NCI-H2081 (cell line): ENCODE measurements at places on chromosomes 5 and 9.
A peak's percentile ranks its signal among the peaks of the same experiment; 100 is the strongest.

DNA sequence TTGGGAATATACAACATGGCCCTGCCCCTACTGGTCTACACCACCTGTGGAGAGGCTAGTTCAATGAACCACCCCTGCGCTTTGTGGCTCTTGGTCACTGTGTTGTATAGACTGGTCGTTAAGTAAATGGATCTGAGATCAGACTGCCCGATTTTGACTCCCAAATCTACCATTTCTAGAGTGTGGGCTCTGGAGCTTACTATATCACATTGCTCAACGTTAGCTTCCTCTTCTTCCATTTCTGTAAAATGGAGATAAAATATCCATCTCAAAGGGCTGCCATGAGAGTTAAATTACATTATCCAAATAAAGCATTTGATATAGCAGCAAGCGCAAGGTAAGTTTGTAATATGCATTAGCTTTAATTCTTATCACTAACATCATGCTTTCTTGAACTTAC, 52.7 kb upstream of the IFNK start:
- DNase-seq: no peak

GRCh38 chr5:106658150-106658549, 1012.6 kb downstream of the EFNA5 start:
- DNase-seq: no peak

- no peak for DNase-seq
Measured at GRCh38 chr5:175484322-175484721, 6.0 kb downstream of the SFXN1 start.

DNA sequence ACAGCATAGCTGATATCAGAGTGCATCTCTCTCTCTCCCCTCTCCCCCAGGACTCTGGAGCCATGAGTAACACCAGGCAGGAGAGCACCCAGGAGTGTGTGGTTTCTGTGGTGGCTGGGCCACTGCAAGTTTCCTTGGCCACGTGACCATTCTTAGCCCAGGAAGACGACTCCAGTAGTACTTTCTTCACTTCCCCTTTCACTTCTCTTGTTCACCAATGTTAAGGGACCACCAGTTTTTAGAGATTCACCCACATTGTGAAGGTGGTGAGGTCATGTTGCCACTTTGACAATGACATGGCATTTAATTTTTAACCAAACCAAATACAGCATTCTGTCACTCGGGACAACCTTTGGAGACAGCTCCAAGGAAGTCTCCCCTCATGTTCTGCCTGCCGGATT, 17.9 kb upstream of the DAPK1 start:
- DNase-seq: no peak

DNA sequence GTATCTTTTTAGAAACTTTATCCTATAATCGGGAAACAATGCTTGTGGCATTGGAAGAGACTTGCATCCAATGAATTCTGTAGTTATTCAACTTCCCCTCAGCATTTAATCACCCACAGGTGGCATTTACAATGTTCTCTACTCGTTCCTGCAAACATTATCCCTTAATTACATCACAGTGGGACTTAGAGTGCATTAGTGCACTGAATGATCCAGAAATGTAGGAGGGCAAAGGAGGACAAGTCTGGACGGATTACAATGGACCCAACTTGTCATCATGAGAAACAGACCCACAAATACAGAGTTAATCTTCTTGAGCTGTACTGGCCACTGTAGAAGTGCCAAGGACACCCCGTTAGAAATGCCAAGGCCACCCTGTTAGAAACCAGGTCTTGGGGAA, 129.1 kb downstream of the DOCK8 start:
- DNase-seq: no peak

GRCh38 chr9:105425816-105426433, 21.9 kb upstream of the FSD1L start:
- no peak for DNase-seq

GRCh38 chr5:58077966-58078365, 381.9 kb downstream of the PLK2 start:
- DNase-seq: no peak

- DNase-seq: peak; percentile 2
Measured at GRCh38 chr5:54159153-54159892, 151.1 kb downstream of the ARL15 start.

- DNase-seq: no peak
Measured at GRCh38 chr9:12463641-12464040, 229.5 kb upstream of the TYRP1 start.

DNA sequence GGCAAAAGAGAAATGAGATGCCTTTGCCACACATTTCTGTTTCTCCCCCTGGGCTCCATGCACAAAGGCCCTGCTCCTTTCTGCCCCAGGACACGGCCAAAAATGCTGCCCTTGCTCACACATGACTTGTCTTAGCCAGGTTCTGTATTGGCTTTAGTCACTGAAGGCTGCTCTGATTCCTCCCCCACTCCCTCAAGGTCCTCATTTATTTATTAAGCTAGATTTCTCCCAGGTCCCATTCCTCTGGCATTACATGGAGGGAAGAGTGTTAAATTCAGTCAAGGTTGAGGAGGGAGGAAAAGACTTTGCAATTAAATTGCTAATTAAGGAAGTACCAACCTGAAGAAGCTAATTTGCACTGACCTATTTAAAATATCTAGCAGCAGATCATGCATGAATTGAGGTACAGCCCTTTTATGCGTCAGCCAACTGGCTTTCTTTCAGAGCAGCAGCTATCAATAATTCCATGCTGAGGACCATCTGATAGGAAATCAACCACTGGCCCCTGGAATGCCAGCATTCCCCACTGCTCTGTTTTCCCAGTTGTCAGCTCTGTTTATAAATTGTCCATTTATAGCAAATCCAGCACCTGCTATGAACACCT, 81.2 kb upstream of the MAP3K1 start:
- DNase-seq: no peak

DNA sequence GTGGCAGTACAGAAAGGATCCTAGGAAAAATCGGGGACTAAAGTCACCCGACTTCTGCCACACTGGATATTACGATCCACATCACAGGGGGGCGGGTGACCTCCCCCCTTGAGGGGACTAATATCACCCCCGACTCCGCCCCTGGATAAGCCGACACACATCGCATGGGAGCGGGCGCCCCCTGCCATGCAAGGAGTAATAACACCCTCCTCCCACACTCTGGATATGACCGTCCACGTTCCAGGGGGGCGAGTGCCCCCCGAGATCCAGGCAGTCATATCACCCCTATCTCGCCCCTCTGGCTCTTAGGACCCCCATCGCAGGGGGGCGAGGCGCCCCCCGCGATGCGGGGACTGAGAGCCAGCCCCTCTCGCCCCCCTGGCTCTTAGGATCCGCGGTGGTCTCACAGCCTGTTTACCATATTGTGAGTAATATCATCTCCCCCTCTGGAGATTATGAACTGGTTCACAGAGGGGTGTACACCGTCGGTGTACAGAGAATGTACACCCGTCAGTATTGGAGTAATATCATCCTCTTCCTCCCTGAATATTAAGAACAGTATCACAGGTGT, 423.0 kb downstream of the DIRAS2 start:
- no peak for DNase-seq

DNA sequence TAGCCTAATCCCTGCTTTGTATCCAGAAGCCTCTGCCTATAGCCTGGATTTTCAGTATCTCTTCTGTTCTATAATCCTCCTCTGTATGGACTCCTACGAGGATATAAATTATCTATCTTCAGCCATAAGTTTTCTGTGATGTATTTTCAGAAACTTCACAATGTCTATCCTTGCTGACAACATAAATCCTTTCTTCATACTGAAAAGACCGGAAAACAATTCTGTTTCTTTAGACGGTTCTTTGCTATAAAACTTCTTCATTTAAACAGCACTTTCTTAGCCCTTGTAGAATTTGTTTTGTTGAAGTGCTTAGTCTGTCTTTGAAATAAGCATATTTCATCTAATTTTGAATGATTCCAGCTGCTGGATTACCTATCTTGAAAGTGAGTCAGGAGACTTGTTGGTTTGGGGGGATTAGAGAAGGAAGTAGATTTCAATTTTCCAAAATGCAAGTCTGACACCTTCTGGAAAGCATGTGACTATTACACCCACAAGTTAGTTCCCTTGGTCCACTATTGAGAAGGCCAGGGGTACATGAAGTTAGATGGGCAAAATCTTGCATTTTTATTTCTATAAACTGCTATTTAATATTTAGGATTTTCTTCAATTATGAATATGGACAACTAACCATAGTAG, 96.3 kb upstream of the RANBP3L start:
- DNase-seq: no peak

DNA sequence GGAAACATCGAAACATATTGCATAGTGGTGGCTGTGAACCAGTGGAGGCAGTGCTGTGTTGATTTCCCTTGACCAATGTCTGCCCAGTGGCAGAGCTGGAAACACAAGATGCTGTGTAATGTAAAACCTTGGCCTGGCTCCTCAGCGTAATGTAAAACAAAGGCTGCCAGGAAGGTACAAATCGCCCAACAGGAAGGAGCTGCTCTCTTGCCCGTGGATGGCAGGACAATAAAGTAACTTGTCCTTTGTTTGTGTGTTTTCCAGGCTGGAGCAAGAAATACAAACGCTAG, 143.4 kb downstream of the PALM2AKAP2 start:
- DNase-seq: no peak

- DNase-seq: no peak
Measured at GRCh38 chr5:34509392-34509791, 146.7 kb upstream of the RAI14 start.

DNA sequence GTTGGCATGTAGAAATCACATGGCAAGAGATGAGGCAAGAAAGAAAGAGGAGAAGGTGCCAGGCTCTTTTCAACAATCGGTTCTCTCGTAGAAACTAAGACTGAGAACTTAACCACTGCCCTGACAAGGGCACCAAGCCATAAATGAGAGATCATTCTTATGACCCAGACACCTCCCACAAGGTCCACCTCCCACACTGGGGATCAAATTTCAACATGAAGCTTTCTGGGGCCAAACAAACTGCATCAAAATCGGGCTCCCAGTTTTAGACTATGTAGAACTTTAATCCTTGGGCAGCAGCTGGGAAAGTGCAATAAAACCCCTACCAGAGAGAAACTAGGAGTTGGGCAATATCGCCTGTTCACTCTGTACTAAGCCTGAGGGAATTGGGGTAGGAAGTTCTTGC, 150.2 kb upstream of the CCDC152 start:
- DNase-seq: no peak

DNA sequence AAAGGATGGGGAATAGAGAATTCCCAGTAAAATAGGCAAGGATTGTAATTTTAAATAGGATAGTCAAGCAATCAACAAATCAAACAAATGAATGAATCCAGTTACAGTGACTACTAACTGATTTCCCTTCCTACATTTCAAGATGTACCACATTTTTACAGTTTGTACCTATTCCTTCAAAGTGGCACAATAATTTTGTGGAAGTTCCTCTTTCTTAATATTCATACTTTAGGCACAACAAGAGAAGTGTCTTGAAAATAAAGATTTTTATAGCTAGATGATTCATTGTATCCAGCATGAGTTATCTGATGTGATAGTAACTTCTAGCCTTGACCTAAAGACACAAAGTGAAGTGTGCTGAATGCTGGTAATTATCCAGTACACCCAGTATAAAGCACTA, 122.2 kb upstream of the ACOT12 start:
- no peak for DNase-seq

- no peak for DNase-seq
Measured at GRCh38 chr5:40551496-40552491, 127.9 kb upstream of the PTGER4 start.

GRCh38 chr9:121709798-121710197, 58.4 kb downstream of the DAB2IP start:
- no peak for DNase-seq

GRCh38 chr9:108017671-108018070, 528.1 kb upstream of the KLF4 start:
- DNase-seq: no peak

DNA sequence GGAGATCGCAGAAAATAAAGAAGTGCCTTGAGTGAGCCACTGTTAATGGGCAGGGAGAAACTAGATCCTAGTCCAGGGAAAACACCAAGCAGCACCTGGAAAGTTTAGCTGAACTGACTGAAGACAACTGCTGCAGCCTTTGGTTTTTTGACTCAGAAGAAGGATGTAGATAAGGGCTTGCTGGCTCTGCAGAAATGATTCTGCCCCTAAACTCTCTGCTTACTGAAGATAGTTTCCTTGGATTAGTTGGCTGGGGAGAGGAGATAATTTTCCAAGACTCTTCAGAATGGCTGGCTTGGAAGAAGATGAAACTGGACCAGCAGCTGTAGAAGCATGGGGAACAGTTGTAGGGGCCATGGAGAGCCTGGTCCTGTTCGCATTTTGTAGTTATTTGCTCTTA, 471.8 kb downstream of the KDM4C start:
- DNase-seq: no peak

- no peak for DNase-seq
Measured at GRCh38 chr9:133512253-133513213, 12.2 kb downstream of the MYMK start.

GRCh38 chr9:81759680-81760215, 70.4 kb upstream of the TLE1 start:
- no peak for DNase-seq

DNA sequence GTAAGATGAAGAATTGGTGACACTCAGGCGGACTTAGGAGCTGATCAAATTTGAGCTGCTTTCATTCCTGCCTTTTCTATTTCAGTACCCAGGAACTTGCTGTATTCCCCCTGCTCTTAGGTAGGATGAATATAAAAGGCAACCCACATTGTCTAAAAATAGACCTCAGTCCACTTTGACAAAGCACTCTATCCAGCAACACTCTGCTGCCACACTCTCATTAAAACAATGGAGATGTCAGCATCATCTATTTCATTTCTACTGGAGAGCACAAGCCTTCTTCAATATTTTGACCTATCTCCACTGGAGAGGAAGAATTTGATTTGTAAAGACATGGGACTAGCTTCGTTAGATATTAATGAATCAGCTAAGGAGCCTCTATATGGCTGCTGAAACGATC, 468.4 kb downstream of the PTPRD start:
- no peak for DNase-seq

DNA sequence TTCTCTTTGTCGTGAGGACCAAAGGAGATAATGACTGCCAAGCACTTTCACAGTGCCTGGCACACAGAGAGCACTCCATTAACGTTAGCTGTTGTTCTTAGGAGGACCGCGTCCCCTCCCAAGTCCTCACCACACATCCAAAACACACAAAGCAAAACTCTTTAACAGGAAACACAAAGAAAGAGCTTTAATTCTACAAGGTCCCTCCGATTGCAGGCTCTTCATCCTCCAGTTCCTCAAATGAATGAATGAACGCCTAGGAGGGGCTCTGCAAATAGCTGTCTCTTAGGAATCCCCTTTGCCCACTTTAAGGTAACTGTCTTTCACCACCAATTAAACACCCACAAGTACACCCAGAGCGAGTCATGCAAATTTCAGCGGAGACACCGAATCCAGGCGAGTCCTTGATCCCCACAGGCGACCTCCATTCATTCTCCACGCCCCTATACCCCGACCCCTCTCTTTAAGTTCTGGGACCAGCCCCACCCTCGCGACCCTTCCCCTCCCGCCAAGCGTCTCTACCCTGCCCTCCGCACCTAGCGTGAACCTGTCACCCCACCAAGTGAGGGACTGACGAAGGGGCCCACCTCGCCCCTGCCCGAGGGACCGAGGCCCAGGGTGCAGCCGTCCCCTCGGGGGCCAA, 644 bp downstream of the TSC1 start:
- no peak for DNase-seq
